ENCODE measurements at places on chromosomes 6 and 20.

GRCh38 chr6:128367437-128367836 is 153.0 kb downstream of the PTPRK start:
- no peak for DNase-seq

DNA sequence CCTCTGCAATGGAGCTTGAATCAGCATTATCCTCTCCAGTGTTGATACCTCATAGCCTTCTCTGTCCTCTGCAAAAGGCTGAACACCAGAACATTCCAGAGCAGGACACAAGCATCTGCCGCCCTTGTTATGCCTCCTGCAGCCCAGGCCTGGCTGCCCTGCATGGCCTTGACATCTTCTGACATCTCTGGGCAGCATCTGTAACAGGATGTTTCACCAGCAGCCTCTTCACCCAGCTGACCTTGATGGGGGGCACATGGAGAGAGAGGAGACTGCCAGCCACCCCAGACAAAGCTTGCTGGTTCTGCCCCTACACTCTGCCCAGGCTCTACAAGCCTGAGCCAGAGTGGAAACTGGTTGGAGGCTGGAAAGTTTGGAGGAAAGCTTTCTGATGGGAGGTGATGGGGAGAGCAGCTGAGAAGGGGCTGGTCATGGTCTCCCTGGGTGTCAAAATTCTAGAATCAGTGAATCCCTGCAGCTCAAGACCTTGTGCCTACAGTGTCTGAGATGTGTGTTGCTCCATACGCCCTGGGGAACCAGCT is 145.1 kb downstream of the MRPL14 start:
- no peak for DNase-seq

GRCh38 chr20:63955281-63955826 is 862 bp downstream of the UCKL1 start:
- no peak for DNase-seq

DNA sequence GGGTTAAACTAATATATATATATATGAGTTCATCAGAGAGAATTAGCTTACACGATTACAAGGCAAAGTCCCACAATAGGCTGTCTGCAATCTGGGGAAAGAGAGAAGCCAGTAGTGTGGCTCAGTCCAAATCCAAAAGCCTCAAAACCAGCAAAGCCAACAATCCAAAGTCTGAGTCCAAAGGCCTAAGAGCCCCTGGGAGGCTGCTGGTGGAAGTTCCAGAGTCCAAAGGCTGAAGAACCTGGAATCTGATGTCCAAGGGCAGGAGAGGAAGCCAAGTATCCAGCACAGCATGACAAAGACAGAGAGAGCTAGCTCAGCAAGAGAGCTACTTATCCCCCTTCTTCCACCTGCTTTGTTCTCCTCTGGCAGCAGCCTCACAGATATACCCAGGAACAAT is 274.7 kb upstream of the ID4 start:
- DNase-seq = no peak
